ENCODE measurements at places on chromosomes 6 and 20.

GRCh38 chr6:125858427-125859320 is 67.9 kb downstream of the NCOA7 start:
- peak; percentile 7 for DNase-seq

- no peak for DNase-seq
These were observed 48.9 kb downstream of the WDR27 start for GRCh38 chr6:169652896-169653295.

DNA sequence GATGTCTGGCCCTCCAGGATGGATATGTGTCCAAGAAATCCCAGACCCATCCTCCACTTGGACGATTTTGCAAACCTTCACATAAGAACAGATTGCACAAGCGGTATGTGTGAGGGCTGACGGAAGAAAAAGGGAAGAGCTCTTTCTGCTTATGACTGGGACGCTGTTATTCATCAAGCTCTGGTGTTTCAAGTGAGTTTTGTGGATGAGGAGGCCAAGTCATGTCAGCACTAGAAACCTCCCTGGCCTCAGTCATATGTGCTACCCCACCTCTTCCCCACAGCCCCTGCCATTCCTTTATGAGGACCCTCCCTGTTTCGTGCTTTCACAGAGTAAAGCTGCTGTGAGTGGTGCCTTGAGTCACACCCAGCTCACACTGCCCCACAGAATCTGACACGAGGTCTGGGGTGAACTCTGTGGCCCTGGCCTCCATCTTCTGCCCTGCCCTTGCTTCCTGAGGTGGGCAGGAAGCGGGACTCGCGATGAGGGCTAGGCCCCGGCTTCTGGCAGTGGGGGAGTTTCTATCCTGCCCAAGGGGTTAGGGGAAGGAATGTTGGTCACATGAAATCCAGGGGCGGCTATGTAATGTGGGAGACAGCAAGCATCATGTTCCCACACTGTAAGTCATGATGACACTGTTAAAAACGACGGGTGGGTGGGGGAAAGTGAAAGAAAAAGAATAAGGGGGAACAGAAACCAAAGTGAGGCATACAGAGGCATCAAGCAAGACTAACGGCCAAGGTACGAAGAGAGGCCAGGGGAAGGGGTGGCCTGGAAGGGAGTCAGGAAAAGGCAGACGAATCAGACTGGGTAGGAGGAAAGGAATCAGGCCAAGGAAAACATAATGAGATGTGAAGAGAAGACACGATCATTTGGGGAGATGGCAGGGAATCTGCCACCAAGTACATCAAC is 78.1 kb downstream of the PRDM1 start:
- DNase-seq = peak; percentile 55

- no peak for DNase-seq
These were observed 20.7 kb downstream of the EBF4 start for GRCh38 chr20:2713285-2713684.

- no peak for DNase-seq
These were observed 27.8 kb upstream of the MYCT1 start for GRCh38 chr6:152669895-152670294.

- DNase-seq = no peak
These were observed 198.2 kb downstream of the ERMARD start for GRCh38 chr6:169949511-169950097.

DNA sequence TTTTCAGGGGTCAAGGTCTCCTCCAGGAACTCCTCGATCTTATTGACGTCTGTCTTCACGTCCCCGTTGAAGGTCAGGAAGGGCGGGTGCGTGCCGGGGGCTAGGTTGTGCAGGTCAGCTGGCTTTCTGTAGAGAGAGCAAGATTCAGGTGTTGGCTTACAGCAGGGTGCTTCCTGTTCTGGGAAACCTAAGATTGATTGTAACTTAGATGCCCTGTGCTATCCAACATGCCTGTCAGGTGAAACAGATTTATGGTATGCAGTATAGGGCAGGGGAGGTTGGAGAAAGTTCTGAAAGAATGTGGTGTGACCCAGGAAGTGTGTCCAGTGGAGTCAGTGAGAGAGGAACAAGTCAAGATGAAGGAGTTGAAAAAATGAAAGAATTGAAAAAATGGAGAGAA is 66.4 kb downstream of the CLIC5 start:
- DNase-seq = no peak

DNA sequence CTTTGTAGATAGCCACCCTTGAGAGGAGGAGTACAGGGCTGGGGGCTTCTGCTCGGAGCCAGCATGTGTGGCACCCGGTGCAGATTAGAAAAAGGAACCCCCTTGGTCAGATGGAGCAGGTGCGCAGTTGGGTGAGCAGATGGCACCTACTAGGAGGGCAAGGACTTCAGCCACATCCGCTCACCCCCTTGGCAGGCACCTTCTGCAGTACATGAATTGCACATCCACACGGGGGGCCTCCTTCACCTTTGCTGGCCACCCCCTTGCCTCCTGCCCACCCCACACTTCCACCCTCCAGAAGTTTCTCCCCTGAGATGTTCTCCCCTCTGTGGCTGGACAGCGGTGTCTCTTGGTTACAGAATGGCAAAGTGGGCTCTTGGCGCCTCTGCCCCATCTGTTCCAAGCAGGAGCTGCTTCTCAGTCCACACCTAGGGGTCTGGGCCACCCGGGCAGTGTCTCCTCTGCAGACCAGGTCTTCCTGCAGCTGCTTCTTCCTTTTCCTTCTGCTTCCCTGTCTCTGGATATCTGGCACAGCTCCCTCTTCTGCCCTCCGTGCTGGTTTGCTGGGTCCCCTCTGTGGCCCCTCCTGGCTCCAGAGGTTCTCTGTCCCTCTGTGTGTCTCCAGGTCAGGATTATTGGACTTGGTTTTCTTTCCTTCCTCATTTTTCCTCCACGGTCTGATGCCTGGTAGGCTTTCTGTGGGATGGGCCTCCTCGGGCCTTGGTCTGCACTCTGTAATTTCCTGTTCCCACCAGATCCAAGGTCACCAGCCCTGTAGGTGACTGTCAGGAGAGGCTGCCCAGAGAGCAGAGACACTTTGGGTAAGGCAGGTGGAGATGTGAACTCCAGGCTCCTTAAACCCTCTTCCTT is 4.1 kb downstream of the MDFI start:
- no peak for DNase-seq

DNA sequence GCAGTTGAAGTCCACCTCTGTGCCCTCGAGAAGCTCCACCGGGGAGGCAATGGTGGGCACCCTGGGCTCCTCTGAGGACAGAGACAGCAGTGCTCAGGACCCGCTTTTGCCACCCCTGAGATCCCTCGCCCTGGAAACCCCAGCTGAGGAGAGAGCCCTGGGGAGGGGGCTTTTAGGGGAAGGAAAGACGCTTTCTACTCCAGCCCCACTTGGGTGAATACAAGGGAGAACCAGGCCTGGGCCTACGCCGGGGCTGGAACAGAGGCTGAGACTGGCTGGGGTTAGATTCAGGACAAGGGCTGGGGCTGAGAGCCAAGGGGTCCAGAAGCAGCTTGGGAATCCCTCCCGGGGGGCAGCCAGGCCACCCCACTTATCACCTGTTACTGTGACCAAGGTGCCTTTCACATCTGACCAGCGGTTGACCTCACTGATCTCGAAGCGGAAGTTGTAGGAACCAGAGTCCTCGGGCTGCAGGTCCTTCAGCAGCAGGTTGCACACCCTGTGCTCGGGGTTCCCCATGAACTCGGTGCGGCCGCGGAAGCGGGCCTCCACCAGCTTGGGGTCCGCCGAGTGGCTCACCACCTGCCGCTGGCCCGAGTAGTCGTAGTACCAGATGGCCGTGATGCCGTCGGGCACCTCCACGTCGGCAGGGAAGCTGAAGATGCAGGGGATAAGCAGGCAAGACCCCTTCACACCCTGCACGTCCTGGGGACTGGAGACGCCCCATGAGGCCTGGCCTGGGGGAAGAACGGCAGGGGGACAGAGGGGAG is 6.2 kb downstream of the SIGLEC1 start:
- no peak for DNase-seq

- DNase-seq = no peak
These were observed 55.0 kb upstream of the BHLHE23 start for GRCh38 chr20:63061771-63062100.

- peak; percentile 47 for DNase-seq
These were observed 85.1 kb downstream of the CLIC5 start for GRCh38 chr6:45930420-45931040.

DNA sequence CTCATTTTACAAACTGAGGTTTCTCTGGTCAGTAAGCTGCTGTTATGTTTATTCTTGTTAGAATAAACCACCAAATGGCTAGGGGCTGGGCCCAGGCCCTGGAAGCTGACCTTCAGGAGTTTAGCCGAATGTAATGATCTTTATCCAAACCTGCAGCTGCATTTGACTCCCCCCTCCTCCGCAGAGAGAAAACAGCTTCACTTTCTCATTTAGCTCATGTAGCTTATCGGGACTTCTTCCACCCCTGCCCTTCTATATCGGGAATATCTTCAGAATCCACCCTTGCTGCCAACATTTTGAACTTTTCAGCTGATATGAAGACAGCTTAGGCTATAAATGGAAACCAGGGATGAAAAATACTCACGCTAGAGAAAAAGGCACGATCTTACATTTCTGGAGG is 102.6 kb downstream of the ZMYND8 start:
- no peak for DNase-seq

DNA sequence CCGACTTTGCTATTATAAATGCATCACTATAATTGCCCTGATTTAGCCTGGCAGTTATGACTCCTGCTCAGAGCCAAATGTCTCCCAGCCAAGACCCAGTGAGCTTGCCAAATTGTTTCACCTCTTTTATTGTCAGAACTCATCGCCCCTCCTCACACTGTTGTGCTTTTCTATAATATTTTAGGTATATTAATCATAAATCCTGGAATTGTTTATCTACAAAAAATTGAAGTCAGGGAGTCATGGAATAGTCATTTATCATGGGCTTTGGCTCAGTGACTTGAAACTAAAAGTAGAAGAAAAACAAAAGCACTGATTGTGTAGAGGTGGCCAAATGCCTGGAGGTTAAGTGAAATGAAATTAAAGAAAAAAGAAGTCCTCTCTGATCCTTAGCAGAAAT is 85.6 kb downstream of the PFDN4 start:
- no peak for DNase-seq

- DNase-seq = no peak
These were observed 27.0 kb downstream of the MAP7 start for GRCh38 chr6:136523196-136523595.

GRCh38 chr6:132190097-132190814 is 211.0 kb downstream of the MOXD1 start:
- no peak for DNase-seq

- DNase-seq = no peak
These were observed 114.7 kb downstream of the PRIM2 start for GRCh38 chr6:57432157-57432556.

GRCh38 chr20:6468423-6469116 is 298.9 kb upstream of the BMP2 start:
- DNase-seq = no peak

Measured in stimulated activated CD4-positive, alpha-beta T cell treated with anti-CD3 and anti-CD28 coated beads, TNF-alpha, amount 100 ng/mL, for 24 hours (primary cell).